Glutamatergic neuron (in vitro differentiated cells): ENCODE measurements at places on chromosomes 12 and 14. TPM values are rescaled to one million over a fixed set of nuclear protein-coding genes. Genes with fewer than 3 reads are reported as not detected.
A peak's percentile ranks its signal among the peaks of the same experiment; 100 is the strongest.

CD27 gene
- total RNA-seq, result not detected

DNA sequence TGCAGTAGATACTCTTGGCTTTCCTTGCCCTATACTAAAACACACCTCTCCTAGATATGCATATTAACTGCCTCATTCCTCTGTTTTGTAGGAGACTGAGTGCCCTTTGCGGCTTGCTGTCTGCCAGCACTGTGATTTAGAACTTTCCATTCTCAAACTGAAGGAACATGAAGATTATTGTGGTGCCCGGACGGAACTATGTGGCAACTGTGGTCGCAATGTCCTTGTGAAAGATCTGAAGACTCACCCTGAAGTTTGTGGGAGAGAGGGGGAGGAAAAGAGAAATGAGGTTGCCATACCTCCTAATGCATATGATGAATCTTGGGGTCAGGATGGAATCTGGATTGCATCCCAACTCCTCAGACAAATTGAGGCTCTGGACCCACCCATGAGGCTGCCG lies 15.4 kb downstream of the TRAFD1 start:
- DNase-seq, result no peak
- no peak overlapping the region for H3K27ac ChIP-seq

- H3K36me3 ChIP-seq, result peaks cover 6% of the 10 kb centered on the region
- peaks cover 26% of the 10 kb centered on the region for H3K4me1 ChIP-seq
- no peak overlapping the region for H3K4me3 ChIP-seq
- no peak for DNase-seq
- H3K27ac ChIP-seq, result no peak overlapping the region
Observed at GRCh38 chr12:54566792-54567191, 17.4 kb downstream of the PDE1B start.

- peaks cover 7% of the 10 kb centered on the region for H3K4me1 ChIP-seq
- peaks cover 3% of the 10 kb centered on the region for H3K27me3 ChIP-seq
Observed at GRCh38 chr12:116046039-116046438, 231.5 kb downstream of the MED13L start.

DNA sequence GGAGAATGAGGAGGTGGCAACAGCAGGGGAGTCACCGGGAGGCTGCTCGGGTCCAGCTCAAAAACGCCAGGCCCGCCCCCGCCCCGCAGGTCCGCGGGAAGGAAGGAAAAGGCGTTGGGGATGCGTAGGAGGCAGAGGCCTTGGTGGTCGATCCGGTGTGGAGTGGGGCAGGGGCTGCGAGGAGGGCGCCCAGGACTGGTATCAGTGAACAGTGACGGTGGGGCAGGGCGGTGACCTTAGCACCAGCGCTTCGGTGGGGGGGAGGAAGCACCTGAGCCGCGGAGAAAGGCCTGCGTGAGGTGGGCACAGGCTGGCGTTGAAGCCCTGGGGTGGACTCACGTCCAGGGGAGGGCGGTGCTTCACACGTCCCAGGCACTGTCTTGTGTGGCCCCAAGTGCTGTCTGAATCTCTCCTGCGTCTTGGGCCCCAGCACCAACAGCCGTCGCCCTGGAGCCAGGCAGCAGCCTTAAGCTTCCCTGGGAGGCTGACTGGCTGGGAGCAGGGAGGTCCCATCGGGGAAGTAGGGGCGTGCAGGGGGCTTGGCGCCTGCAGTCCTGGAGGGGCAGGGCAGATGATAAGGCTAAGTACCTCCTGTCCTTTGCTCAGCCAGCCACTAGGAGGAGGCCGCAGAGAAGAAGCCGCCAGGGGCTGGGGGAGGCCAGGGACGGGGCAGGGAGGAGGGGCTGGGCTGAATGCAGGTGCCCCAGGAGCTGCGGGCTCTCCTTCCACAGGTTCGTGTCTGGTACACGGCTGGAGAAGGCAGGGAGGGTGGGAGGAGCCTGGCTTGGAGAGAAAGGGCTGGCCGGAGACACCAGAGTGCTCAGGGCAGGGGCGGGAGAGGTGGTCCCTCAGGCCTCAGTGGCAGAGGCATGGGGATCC lies 26.5 kb downstream of the ZBTB42 start:
- H3K27ac ChIP-seq, result peak overlapping the region; percentile 52
- peaks cover 19% of the 10 kb centered on the region for H3K27me3 ChIP-seq
- peaks cover 10% of the 10 kb centered on the region for H3K36me3 ChIP-seq
- peak; percentile 80 for DNase-seq
- peaks cover 5% of the 10 kb centered on the region for H3K4me1 ChIP-seq

ISM2 gene
- not detected for total RNA-seq

GRCh38 chr12:50039151-50039835 lies 14.0 kb upstream of the RACGAP1 start:
- no peaks in the 10 kb centered on the region for H3K36me3 ChIP-seq
- peaks cover 28% of the 10 kb centered on the region for H3K4me1 ChIP-seq
- H3K4me3 ChIP-seq, result no peak overlapping the region

DNA sequence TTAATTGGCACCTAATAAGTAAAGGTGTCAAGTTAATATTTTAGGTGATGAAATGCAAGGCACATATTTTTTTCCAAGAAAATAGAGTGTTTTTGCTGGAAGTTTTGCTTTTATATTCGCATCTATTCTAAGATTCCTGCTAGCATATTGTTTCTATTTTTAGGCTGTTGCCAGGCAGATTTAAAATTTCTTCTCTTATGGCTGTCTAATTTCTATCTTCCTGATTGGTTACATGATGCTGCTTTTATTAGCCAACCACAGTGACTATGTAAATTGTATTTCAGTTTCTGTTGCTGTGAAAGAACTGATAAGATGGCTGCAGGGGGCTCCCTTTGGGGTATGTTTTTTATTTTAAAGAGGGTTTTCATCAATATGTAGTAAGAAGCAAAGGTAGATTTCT lies 42.7 kb downstream of the ATF7IP start:
- peaks cover 3% of the 10 kb centered on the region for H3K27me3 ChIP-seq
- DNase-seq, result no peak
- no peak overlapping the region for H3K4me3 ChIP-seq
- H3K4me1 ChIP-seq, result peaks cover 20% of the 10 kb centered on the region
- peaks cover 11% of the 10 kb centered on the region for H3K36me3 ChIP-seq

MYRFL gene
- not detected for total RNA-seq

NANOG gene
- 1.3 TPM for total RNA-seq

TOMM20L gene
- not detected for total RNA-seq

SLC6A12 gene
- 0.64 TPM for total RNA-seq

DNA sequence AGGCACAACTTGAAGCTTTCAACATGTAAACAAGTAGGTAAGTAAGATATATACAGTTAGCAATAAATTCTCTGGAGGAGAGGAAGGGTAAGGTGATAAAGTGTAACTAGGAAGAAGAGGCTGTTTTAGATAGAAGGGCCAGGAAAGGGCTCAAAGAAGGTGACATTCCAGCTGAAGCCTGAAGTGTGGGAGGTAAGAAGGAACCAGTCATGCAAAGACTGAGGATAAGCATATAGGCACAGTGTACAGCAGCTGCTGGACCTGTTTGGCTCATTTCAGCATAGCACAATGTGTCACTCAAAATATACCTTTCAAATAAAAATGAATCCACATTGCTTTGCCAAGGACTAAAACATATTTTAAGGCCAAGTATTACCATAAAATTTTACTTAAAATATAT lies 28.6 kb upstream of the ARL1 start:
- H3K27ac ChIP-seq, result no peak overlapping the region
- H3K36me3 ChIP-seq, result no peaks in the 10 kb centered on the region
- H3K4me1 ChIP-seq, result no peaks in the 10 kb centered on the region
- H3K4me3 ChIP-seq, result no peak overlapping the region
- H3K27me3 ChIP-seq, result no peaks in the 10 kb centered on the region

DNA sequence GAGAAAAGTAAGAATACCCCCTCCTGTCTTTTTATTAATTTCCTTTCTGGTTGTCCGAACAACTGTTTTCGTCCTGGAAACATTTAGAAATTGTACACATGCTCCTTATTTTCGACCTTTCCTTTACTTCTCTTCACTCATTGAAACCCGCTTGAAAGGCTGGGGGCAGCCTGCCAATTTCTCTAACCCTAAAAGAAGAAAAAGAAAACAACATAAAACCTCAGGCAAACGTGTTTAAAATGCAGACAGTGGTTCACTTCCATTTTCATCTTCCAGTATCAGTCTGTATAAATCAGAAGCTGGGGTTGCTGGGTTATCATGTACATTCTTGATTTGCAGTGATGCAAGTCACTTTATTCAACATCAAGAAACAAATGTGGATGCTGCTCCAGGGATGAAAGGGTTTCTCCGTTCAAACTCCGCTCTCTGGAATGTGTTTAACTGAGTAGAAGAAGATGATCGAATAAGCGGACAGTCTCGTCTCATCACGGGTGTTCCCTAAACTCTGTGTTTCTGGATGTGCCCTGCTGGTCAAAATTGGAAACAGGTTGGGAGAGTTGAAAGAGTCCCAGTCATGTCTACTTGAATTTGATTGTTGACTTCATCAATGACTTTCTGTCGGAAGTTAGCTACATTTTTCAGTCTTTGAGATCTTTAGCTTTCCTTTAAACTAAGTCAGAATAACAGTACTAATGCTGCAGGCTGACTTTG lies 1042.2 kb downstream of the BCL11B start:
- H3K27ac ChIP-seq, result no peak overlapping the region
- H3K4me3 ChIP-seq, result no peak overlapping the region
- H3K36me3 ChIP-seq, result no peaks in the 10 kb centered on the region
- no peak for DNase-seq

ESPL1 gene
- total RNA-seq, result 5.1 TPM

DPF3 gene
- total RNA-seq, result 13.7 TPM

NYNRIN gene
- total RNA-seq, result 33.5 TPM

DNA sequence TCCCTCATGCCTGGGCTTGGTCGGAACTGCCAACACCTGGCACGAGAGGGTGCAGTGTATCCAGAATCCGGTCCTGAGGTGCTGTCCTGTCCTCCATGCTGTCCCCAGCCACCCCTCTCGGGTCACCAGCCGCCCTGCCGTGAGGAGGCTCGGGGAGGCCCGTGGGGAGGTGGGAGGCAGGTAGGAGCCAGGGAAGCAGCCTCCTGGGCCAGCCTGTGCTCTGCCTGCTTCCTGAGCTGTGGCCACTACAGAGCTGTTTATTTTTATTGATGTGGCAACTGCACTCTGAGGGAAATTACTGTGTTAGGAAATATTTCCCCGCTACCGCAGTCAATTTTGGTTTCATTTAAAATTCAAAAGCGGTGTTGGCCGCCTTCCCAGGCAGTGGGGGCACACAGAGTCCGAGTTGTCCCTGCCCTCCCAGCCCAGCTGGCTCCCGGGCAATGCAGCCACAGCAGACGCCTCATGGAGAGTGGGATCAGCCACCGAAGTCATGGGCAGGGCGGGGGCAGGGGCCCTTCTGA lies 18.3 kb downstream of the NOC4L start:
- no peak overlapping the region for H3K27ac ChIP-seq
- peak; percentile 14 for DNase-seq
- peaks cover 2% of the 10 kb centered on the region for H3K27me3 ChIP-seq
- H3K36me3 ChIP-seq, result no peaks in the 10 kb centered on the region
- no peak overlapping the region for H3K4me3 ChIP-seq

RTN1 gene
- 518 TPM for total RNA-seq

- DNase-seq, result peak; percentile 31
- H3K27me3 ChIP-seq, result no peaks in the 10 kb centered on the region
- H3K4me1 ChIP-seq, result no peaks in the 10 kb centered on the region
- H3K27ac ChIP-seq, result no peak overlapping the region
- H3K36me3 ChIP-seq, result no peaks in the 10 kb centered on the region
Observed at GRCh38 chr12:69570545-69571399, 14.5 kb upstream of the CCT2 start.

- no peak for DNase-seq
- H3K36me3 ChIP-seq, result no peaks in the 10 kb centered on the region
- no peaks in the 10 kb centered on the region for H3K27me3 ChIP-seq
- no peaks in the 10 kb centered on the region for H3K4me1 ChIP-seq
- H3K4me3 ChIP-seq, result no peak overlapping the region
Observed at GRCh38 chr12:5123921-5124320, 80.2 kb downstream of the KCNA5 start.

SDR9C7 gene
- 0.39 TPM for total RNA-seq

GRCh38 chr14:65299826-65300225 lies 112.7 kb upstream of the FUT8 start:
- no peak for DNase-seq
- peaks cover 1% of the 10 kb centered on the region for H3K27me3 ChIP-seq
- no peak overlapping the region for H3K27ac ChIP-seq
- H3K4me3 ChIP-seq, result no peak overlapping the region
- no peaks in the 10 kb centered on the region for H3K36me3 ChIP-seq
- H3K4me1 ChIP-seq, result peaks cover 2% of the 10 kb centered on the region

DNA sequence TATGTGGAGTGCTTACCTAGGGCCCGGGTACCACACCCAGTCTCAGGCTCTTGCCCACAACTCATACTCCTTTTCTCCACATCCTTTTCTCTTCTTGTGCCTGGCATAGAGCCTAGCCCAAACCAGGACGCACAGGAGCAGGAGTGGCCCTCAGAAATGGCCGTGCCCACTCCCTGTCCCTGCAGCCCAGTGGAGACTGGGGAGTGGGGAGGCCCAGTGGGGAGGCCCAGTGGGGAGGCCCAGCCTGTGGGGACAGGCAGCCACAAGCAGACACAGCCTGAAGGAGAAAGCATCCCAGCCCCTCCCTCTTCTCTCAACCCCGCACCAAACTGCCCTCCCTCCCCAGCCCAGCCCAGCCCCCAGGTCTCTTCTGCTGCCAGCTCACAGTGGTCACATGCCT lies 196.8 kb downstream of the KIF26A start:
- no peaks in the 10 kb centered on the region for H3K4me1 ChIP-seq
- no peak overlapping the region for H3K27ac ChIP-seq
- peaks cover 3% of the 10 kb centered on the region for H3K27me3 ChIP-seq
- no peak overlapping the region for H3K4me3 ChIP-seq
- DNase-seq, result no peak
- H3K36me3 ChIP-seq, result peaks cover 19% of the 10 kb centered on the region

GRCh38 chr12:110937104-110937641 lies 16.8 kb upstream of the MYL2 start:
- H3K27ac ChIP-seq, result no peak overlapping the region
- H3K36me3 ChIP-seq, result no peaks in the 10 kb centered on the region
- H3K4me1 ChIP-seq, result peaks cover 4% of the 10 kb centered on the region
- peak; percentile 84 for DNase-seq

SCNN1A gene
- total RNA-seq, result 0.74 TPM

GRCh38 chr12:53034459-53034858 lies 15.4 kb upstream of the TNS2 start:
- no peak overlapping the region for H3K27ac ChIP-seq
- no peak for DNase-seq
- H3K4me1 ChIP-seq, result no peaks in the 10 kb centered on the region
